Stimulated activated CD8-positive, alpha-beta memory T cell treated with anti-CD3 and anti-CD28 coated beads, Interleukin-7, amount 100 ng/mL, for 48 hours (primary cell): ENCODE measurements at places on chromosomes 3 and 15.
A peak's percentile ranks its signal among the peaks of the same experiment; 100 is the strongest.

DNA sequence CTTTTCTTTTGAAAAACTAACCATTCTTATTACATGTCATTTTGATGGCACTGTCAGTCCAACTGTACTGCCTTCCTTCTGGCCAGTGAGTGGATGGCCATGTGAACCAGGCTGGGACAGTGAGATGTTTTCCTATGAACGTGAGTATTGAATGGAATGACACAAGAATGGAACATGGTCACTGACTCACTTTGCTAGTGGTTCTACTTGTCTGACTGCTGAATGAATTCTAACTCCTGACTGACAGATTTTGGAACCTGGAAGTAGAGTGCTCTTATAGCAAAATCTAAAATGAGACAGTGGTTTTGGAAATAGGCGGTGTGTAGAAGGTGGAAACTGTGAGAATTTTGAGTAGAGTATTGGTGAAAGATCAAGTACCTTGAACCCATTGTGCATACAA, 606.9 kb upstream of the KCNMB2 start:
- no peak for DNase-seq

GRCh38 chr3:76941376-76941775, 98.5 kb upstream of the ROBO2 start:
- no peak for DNase-seq

DNA sequence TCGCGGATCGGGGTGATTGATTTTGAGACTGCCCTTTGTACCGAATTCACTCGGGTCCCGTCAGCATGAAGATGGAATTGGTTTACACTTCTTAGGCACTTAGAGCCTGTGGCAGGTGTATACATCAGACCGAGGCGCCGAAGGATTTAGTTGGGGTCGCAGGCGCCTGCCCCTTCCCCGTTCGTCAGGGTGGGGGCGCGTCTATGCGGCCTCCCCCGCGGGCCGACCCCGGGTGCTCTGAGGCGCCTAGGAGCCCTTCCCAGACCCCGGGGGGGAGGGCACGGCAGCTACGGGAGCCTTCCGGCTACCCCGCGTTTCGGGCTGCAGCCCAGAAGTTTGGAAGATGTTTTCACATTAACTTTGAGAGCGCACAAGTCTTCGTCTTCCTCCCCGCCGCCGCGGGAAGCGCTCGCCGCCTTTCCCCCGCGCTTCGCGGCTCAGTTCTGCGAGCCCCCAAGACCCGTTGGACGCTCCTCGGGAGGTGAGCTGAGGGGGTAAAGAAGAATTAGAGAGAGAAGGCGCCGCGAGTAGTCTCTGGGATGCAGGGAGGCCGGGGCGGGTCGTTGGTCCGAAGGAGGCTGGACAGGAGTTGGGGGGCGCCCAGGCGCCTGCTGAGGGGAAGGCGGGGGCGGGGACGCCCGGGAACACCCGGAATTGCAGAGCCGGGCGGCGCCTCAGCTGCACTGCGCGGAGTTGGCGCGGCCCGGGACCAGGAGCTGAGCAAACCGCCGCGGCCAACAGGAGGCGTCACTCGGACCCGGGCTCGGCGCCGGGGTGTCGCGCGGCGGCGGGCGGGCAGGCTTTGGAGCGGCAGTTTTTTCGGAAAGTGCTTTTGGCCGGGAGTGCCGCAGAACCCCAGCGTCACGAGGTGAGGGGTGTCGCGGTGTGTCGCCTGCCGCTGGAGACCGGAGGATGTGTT, 780 bp downstream of the TIPARP start:
- peak; percentile 20 for DNase-seq

- DNase-seq = no peak
These were observed 24.7 kb downstream of the GP9 start for GRCh38 chr3:129085165-129085715.

DNA sequence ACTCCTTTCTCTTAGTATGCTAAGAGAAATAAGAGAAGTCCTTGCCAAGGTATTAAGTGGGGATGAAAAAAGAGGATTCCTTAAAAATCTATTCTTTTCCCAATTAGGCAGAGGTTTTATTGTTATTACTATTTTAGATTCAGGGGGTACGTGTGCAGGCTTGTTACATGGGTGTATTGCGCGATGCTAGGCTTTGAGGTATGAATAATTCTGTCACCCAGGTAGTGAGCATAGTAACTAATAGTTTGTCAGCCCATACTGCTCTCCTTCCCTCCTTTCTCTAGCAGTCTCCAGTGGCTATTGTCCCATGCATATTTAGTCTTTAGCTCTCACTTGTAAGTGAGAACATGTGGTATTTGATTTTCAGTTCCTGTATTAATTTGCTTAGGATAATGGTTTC, 83.9 kb downstream of the LEKR1 start:
- DNase-seq = no peak

DNA sequence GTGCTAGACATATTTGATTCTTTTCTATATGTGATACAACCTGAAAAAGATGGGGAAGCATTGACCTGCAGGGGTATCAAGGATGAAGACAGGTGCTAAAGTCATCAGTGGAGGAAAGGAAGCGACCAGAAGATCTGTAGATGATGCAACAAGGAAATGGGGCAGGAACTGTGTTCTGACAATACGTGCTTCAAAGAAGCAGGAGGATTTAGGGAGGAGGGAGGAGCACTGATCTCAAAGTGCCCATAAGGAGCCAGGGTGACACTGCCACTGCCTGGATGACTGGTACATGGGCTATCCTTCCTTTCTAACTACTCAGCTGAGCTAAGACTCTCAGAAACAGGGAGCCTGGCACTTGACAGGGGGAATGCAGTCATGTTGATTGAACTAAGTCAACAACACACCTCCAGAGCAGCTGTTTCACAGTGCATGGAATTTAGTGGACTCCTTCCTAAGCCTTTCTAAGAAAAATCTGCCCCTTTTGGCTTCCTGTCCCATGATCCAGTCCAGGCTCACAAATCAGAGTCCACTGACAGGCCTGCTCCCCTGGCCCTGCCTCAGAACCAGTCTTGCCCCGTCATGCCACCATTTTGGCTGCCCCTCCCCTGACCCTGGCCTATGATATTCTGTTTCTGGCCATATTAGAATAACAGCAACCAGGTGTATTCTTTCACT, 12.0 kb downstream of the LYSMD4 start:
- no peak for DNase-seq

- DNase-seq = no peak
These were observed 78.5 kb upstream of the PRR20G start for GRCh38 chr3:127366383-127366782.

DNA sequence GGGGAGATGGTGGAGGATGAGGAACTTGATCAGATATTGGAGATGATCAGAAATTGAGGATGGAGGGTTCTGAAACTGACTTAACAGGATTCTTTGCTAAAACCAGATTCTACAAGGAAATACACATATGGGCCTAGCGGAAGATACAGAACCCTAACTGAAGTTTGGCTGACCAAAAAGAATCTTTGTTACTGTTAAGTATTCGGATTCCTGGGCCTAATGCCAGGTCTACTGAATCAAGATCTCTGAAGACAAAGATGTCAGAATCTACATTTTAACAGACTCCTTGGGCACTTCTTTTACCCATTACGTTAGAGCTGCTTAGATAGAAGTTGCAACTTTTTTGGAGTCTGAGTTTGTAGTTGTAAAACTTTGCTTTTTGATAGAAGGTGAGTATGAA, 137.7 kb downstream of the FNDC3B start:
- no peak for DNase-seq

DNA sequence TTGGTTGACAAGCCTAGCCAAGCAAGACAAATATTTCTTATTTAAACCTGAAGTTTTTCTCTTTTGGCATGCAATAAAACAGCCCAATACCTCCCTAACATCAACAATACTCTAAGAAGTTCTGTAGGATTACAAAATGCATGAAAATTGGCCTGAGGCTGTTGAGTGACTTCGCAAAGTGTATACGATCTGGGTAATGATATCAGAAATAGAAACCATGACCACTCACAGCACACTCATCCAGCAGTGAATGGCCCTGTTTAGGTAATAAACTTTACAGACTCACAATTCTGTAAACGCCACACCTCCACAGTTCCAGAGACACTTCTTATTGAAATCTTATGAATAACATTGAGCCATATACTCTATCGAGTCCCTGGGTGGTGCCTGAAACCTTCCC, 83.0 kb upstream of the NAALADL2 start:
- no peak for DNase-seq

GRCh38 chr3:33798113-33798417, 365 bp upstream of the PDCD6IP start:
- no peak for DNase-seq

DNA sequence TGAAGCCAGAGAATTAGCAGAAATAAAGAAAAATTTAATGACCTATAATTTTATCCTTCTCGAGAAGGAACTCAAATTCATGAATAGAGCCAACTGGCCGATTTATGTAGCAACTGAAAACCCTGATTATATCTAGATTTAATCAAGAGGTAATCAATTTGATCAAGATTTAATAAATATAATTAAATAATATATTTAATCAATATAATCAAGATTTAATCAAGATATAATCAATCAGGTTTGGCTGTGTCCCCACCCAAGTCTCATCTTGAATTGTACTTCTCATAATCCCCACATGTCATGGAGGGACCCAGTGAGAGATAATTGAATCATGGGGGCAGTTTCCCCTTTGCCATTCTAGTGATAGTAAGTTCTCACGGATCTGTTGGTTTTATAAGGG, 181.2 kb upstream of the CDIN1 start:
- DNase-seq = no peak

GRCh38 chr3:187743195-187744141, 1.8 kb downstream of the BCL6 start:
- DNase-seq = peak; percentile 62

- DNase-seq = no peak
These were observed 122.1 kb upstream of the IQSEC1 start for GRCh38 chr3:13195374-13195773.

DNA sequence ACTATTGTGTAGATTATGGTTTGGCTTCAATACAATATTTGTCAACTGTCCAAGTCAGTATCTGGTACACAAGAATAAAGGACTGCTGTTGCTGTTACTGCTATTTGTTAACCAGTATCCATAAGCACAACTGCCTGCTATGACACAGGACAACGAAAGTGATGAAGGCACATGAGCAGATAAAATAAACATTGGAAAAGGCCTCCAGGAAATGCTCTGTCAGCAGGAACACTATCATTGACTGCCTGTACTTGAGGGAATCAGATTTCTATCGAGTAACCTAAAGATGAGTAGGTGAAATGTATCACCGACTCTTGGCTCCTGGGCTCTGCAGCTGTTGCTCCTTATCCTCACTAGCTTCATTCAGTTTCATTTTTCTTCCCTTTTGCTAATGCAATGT, 56.5 kb downstream of the FMN1 start:
- no peak for DNase-seq

- no peak for DNase-seq
These were observed 38.9 kb downstream of the TLE3 start for GRCh38 chr15:70058642-70059360.

DNA sequence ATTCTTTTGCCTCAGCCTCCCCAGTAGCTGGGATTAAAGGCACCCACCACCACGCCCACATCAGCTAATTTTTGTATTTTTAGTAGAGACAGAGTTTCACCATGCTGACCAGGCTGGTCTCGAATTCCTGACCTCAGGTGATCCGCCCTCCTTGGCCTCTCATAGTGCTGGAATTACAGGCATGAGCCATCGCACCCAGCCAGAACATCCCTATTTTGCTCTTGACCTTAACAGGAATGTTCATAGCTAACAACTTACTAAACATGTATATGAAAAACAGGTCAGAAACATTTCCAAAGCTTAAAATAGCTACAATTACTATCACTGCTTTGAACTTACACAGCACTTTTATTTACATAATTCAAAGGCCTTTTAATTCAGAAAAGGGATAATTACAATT, 33.7 kb downstream of the UQCC5 start:
- DNase-seq = no peak
